ENCODE measurements at places on chromosomes 5 and 9.

DNA sequence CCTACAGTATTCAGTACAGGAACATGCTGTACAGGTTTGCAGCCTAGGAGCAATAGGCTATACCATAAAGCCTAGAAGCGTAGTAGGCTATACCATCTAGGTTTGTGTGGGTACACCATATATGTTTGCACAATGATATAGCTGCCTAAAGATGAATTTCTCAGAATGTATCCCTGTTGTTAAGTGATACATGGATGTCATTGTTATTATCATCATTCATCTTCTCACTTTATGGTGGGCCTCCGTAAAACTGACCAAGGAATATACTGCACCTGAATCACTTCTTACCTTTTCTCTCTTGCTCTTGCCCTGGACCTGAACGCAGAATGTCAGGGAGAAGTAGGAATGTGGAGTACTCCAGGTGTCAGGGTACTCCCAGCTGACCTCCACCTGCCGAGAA is 11.8 kb downstream of the IL12B start:
- DNase-seq: no peak

GRCh38 chr5:96022971-96023370 is 61.3 kb upstream of the ELL2 start:
- DNase-seq: no peak

GRCh38 chr9:95937131-95937530 is 61.6 kb downstream of the ERCC6L2 start:
- no peak for DNase-seq

DNA sequence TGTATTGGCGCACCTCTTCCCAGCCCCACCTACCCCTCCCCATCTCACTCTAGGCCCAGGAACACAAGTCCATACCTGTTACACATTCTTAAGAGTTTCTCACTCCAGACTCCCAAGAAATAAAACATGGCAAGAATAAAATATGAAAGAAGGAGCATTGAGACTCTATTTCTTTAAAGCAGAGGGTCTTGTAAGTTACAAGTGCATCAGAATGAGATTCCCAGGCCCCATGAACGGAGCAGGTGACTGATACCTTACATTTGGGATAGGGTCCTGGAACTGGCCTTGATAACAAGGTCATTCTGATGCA is 5.7 kb downstream of the EGR1 start:
- DNase-seq: peak; percentile 4

GRCh38 chr5:170481849-170482248 is 22.0 kb upstream of the KCNIP1 start:
- DNase-seq: no peak

GRCh38 chr5:154238776-154239481 is 48.4 kb downstream of the GALNT10 start:
- DNase-seq: no peak

DNA sequence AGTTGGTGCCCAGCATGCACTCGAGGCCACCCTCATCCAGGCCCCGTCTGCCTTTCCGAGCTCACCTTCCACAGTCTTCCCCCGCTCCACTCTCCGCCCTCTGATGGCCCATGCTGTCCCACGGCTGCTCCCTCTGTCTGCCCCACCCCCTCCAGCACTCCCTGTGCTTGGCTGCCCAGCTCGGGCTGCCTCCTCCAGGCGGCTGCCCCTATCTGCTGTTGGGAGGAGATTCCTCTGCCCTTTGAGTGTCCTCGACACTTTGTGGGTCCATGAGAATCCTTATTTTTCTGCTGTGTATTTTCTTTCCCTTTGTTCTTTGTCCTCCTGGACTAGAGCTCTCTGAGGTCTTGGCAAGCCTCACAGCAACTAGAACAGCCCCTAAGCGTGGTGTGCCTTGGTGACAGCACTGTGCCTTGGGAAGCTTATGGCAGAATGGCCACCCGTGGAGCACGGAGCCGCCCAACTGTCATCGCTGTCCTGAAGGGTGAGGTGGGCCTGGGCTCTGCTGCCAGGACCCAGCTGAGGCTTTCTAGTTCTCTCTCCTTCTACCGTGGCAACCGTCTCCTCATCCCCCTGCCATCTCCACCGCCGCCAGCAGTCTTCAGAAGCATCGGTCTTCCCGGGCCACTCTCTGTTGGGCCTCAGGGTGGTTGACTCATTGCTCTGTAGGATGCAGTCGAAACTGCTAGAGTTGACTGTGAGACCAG is 5.2 kb downstream of the NTMT1 start:
- no peak for DNase-seq

GRCh38 chr5:96329886-96330529 is 103.0 kb downstream of the PCSK1 start:
- DNase-seq: no peak

DNA sequence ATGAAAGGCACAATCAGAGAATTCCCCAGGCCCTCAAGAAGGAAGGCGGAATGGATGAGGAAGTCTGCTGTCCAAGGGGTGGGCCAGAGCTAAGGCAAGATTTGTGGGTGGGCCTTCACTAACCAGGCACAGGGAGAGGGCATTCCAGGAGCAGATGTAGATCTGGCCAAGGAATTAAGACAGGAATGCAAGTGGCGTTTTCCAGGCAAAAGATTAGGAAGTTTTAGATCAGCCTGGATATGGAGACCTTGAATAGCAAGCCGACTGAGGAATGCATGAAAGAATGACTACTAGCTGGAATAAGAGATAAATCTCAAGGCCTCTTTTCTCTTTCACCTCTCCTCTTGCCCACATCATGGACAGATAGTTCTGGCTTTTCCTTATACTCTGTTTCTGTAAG is 68.5 kb downstream of the GHR start:
- DNase-seq: no peak

GRCh38 chr9:13970426-13970825 is 343.5 kb downstream of the NFIB start:
- no peak for DNase-seq

DNA sequence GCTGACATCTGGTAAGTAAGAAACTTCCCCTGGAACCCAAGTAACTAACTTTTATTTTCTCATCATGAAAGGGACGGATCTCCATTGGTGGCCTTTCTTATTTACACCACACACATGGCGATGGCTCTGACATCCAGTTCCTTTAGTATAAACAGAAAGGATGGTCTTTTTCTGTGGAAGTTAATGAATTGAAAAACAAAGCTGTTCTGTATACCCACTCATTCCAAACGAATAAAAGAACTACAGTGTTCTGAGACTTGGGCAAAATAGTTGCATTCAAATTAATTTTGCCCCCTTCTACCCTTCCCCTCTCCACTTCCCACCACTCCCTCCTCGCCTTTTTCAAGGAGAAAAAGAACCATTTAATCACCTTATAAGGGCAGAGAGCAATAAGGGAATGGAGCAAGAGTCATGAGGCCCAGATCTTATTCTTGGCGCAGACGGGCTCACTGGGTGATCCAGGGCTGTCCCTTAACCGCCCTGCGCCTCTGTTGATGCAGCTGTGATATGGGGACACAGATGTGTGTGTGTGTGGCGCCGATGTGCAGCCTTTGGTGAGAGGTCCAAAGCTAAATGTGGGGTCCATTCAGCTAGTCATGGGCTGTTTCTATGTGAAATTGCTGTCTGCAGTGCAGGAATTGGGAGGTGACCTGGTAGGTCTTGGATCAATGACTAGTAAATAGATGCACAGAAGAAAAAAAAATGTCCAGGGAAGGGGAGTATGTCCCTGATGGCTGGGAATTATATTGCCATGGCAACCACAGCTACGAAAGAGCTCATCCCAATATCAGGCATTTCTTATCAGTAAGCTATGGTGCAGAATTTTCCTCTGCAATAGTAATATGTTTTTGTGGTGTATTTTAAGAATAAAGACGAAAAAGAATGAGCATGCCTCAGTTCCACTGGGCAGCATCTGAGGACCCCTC is 141.5 kb upstream of the ERCC6L2 start:
- no peak for DNase-seq

DNA sequence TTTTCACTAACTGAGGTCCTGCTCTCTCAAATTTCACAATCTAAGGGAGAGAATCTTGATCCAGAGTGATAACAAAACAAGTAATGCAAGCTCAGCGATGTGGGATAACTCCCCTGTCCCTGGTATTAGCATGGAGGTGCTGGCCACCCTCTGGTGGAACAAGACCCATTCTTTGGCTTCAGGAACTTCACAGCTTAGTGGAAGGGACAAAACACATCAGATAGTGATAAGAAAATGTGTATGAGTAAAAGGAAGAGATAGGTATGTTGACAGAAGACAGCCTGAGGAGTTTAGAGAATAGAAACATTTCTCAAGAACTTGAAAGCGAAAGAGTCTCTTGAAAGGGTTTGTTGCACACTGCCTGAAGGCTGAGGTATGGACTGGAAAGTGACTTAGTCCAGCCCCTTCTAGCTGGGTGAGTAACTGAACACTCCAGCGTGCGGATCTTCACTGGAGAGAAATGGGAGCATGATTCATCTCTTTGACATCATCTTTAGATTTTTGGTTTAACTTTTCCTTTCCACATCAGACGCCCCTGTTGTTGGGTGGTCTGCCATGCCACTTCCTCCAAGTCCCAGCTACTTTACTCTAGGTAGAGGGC is 25.4 kb upstream of the ZSWIM6 start:
- no peak for DNase-seq

DNA sequence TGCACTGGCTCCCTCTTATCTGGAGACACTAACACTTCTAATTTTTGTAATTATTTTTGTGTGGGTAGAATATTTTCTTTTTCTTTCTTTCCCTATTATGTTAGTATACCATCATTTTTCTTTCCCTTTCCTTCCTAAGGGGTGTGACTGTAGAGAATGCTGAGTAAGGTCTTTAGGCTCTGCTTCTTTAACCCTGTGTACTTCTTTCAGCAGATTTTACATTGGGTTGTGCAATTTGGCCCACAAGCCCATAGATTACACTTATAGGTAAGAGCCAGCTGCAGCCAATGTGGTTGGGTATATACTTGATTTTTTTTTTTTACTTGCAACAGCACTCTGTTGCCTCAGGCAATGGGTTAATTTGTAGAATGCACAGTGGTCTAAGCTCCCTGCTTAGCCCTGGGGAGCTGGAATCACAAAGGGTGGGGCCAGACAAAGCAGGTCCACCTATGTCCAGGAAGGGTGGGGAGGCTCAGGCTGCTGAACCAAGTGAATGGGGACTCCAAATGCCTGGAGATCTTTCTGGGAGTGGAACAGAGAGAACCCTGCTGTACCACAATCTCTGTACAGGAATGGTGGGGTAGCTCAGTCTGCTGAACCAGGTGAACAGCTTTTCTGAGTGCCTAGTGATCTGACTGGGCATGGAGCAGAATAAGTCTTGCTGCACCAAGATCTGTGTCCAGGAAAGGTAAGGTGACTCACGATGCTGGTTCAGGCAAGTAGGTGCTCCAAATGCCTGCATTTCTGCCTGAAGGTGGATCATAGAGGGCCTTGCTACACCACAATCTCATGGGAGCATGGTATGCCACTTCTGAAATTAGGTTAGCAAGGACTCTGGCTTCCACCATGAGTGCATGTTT is 64.9 kb downstream of the SLC25A46 start:
- DNase-seq: no peak

- DNase-seq: no peak
Measured at GRCh38 chr9:113632776-113633590, 169.5 kb downstream of the RGS3 start.

DNA sequence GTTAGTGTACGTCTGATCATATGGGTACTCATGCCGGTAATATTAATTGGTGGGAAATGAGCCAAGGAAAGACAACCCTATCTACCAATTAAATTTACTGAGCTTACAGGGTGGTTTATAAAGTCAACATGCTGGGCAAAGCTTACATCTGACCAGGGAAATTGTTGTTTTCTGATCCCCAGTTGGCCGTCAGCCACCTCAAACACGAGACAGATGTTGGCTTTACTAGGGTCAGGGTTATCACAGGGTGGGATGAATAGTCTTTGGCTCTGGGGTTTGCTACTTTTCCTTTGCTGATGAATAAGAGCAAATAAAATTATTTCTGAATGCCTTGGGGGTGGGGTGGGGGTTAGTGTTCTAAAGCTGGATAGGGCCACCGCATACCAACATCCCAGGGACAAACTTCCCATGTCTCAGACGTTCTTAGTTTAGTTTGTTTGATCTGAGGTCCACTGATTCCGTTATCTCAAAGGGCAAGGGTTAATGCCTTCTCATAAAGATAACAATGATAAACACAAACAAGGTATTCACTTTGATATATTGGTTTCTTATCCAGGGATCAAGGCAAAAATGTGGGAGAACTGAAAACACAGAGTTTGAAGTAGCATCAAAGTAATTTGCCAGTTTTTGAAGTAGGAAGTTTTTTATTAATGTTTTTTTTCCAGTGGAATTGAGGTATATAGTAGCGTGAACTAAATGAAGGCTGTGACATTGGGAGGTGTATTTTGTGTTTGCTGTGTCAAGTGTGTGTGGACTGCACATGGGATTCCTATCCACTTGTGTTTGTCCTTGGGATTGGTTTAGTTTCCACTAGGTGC is 109.1 kb upstream of the RPS23 start:
- no peak for DNase-seq

DNA sequence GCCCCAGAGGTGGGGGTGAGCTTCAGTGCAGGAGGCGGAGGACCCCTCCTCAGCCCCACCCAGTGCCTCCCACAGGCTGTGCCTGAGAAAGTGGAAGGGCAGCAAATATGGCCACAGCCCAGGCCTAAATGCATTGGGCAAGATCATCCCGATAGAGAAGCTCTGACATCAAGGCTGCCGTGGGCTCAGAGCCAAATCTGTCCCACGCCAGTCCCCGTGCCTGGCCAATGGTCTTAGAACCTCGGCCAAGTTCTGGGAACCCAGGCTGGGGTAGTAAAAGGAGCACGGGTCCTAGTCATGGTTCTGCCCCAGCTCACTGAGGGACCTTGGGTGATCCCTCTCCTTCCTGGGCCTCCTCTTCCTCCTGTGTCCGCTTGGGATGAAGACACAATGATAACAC is 27.7 kb upstream of the TNIP1 start:
- DNase-seq: no peak

DNA sequence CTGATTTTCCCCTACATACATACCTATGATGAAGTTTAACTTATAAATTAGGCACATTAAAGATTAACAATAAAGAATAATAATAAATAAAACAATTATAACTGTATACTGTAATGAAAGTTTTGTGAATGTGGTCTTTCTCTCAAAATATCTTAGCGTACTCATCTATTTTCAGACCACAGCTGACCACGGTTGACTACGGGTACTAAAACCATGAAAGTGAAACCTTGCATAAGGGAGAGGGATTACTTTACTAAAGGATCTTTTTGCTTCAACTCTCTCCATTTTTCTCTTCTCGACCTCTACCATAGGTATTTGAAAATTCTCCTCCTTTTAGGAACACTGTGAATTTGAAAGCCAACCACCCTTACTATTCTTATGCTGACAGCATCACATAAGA is 475.5 kb downstream of the CETN3 start:
- DNase-seq: no peak
